ENCODE measurements at places on chromosomes 7 and 10.

- DNase-seq: no peak
Measured at GRCh38 chr10:123666318-123667236, at the start of gene GPR26. Gene GPR26, plus strand, starts transcription at chr10:123666355. Its CDS starts 53 bp downstream, at chr10:123666408.

DNA sequence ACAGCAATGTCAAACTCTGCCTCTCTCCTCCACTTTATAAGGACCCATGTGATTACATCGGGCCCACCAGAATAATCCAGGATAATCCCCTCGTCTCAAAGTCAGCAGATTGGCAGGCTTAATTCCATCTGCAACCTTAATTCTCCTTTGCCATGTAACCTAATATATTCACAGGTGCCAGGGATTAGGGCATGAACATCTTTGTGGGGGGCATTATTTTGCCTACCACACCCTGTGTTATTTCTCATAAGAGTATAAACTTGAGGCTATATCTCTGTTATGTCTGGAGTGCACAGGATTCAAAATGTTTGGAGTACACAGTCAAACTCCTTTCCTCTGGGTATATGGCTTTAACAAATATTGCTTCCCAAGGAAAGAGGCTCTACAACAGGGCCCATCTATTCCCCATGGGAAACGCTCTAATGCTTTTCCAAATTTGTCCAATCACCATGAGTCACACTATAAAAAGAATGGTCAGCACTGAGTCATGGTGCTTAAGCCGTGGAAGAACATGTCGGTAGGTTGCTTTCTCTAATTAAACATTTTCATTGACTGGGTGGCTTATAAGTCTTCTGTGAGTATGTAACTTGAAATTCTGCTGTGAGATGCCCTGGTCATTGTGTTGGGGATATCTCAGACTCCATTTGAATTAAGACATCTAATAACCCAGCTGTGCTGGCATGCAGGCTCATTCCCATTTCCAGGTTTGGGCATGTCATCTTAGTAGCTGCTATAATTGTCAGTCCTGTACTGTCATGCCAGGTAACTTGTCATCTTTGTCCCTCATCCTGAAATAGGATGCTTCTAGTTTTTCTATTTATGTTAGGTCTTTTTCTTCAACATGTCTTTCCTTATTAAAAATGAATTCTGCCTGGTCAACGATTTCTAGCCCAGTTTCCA is 11.5 kb upstream of the AKR1B10 start:
- DNase-seq: no peak

GRCh38 chr7:145350334-145350733 is 514.5 kb upstream of the TPK1 start:
- DNase-seq: no peak

- DNase-seq: no peak
Measured at GRCh38 chr7:88347090-88347489, 40.4 kb upstream of the STEAP4 start.

GRCh38 chr7:76073335-76073990 is 25.6 kb downstream of the MDH2 start:
- DNase-seq: no peak

- no peak for DNase-seq
Measured at GRCh38 chr7:69176841-69177240, 421.4 kb upstream of the AUTS2 start.

GRCh38 chr7:22173685-22174573 is 183.0 kb downstream of the RAPGEF5 start:
- peak; percentile 33 for DNase-seq

GRCh38 chr7:8060241-8060640 is 91.6 kb downstream of the GLCCI1 start:
- no peak for DNase-seq

DNA sequence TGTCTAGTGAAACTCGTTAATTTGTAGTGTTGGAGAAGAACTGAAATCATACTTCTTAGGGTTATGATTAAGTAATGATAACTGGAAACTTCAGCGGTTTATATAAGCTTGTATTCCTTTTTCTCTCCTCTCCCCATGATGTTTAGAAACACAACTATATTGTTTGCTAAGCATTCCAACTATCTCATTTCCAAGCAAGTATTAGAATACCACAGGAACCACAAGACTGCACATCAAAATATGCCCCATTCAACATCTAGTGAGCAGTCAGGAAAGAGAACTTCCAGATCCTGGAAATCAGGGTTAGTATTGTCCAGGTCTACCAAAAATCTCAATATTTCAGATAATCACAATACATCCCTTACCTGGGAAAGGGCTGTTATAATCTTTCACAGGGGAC is 187.6 kb downstream of the CFTR start:
- DNase-seq: no peak
